ENCODE measurements at places on chromosomes 11 and 22.

- no peak for DNase-seq
Observed at GRCh38 chr11:117580866-117581265, 216.2 kb downstream of the DSCAML1 start.

GRCh38 chr11:102929972-102930371, 25.6 kb downstream of the MMP13 start:
- no peak for DNase-seq

DNA sequence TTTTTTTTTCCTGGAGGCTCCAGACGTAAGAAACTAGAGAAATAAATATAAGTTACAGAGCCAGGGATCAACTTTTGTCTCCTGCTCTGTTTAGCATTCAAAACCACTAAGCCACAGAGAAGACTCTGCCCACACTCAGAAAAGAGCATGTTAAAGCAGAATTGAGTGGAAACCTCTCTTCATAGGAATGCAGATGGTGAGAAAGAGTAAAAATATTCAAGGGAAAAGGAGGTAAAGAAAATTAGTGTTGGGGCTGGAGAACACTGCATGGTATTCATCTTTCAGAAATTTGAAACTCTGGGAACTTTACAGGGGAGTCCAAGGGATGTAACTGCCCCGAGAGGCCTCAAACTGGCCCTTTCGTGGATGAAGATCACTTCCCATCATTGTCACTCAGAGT, 65.1 kb downstream of the CLMP start:
- no peak for DNase-seq

GRCh38 chr11:9834291-9834690, 170.4 kb downstream of the SWAP70 start:
- DNase-seq = no peak

DNA sequence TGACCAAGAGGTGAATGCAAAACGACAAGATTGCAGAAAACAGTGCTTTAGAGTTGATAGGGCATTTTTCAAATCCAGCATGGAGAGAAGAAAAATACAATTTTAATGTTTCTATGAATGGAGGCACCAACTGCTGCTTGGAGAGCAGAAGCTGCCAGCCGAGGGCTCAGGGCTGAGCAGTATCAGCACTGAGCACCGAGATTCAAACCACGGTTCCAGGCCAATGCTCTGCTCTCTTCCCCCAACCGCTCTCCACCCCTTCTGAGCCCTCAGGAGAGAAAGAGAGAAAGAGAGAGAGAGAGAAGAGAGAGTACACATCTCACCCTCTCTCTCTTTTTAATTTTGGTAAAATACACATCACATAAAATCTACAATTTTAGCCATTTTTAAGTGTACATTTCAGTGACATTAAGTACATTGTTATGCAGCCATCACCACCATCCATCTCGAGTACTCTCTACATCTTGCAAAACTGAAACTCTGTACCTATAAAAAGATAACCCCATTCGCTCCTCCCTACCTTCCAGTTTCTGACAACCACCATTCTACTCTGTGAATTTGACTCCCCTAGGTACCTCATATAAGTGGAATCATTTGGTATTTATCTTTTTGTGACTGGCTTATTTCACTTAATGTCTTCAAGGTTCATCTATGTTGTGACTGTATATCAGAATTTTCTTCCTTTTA, 333.3 kb downstream of the MIAT start:
- no peak for DNase-seq

GRCh38 chr11:65584723-65585171, 8.9 kb downstream of the EHBP1L1 start:
- DNase-seq = no peak

GRCh38 chr22:24444251-24444650, 16.9 kb downstream of the ADORA2A start:
- DNase-seq = no peak

GRCh38 chr11:121563003-121563402, 110.2 kb upstream of the SORL1-AS1 start:
- DNase-seq = no peak

- no peak for DNase-seq
Observed at GRCh38 chr11:19651653-19652052, 61.0 kb upstream of the NAV2 start.

DNA sequence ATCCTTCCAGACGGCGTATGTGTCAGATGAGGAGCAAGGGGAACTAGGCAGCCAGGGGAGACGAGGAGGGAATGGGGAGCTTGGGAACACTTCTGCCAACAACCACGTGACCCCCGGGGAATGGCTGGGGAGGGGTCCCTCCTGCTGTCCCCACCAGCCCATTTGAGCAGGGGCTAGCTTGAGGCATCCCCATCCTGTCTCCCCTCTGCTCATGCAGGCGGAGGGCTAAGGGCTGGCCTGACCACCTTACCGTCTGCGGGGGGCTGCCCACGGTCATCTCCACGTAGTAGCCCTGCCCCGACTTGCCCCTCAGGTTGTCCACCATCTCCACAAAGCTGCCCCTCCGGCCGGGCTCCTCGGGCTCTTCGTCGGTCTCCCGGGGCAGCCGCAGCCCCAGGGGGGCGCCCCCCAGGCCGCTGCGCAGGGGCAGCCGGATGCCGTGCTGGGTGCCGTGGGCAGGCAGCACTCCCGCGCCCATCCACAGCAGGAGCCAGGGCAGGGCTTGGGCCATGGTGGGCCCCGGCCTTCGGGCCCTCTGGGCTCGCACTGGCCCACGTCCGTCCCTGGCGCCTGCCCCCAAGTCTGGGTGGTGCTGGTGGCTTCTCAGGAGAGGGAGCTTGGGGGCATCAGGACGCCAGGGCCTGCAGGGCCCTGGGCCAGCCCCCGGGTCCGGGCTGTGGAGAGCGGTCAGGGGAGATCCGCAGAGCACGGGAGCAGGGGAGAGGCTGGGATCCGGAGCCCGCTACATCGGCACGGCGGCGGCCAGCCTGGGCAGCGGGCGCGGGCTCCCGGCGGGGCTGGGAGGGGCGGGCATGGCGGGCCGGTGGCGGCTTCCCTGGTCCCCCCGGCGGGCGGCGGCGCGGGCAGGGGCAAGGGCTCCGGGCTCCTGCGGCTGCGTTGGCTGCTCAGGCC, 515 bp downstream of the BACE1 start:
- no peak for DNase-seq

GRCh38 chr11:10930972-10931760, 73.3 kb upstream of the ZBED5 start:
- no peak for DNase-seq

Data from thymus (tissue), 14 donors.